Endothelial cell of coronary artery (primary cell): ENCODE measurements at places on chromosomes 16 and 17. TPM values are rescaled to one million over a fixed set of nuclear protein-coding genes. Genes with fewer than 3 reads are reported as not detected.

The RBFOX1 gene
- total RNA-seq = not detected in 2 replicates

The TP53TG3C gene
- total RNA-seq = not detected in 2 replicates

The EPX gene
- not detected in 2 replicates for total RNA-seq

The CEP112 gene
- total RNA-seq = 10.3 and 10.4 TPM in 2 replicates

The AANAT gene
- total RNA-seq = not detected in 2 replicates

The LCAT gene
- total RNA-seq = 1.7 and 5.7 TPM in 2 replicates

The EPN3 gene
- total RNA-seq = under 0.01 and 0.09 TPM in 2 replicates

The JPH3 gene
- under 0.01 TPM in 1 of 2 replicates, not detected in the other for total RNA-seq

The MYH11 gene
- total RNA-seq = under 0.01 TPM in 2 replicates

The PSMD12 gene
- total RNA-seq = 26.2 and 29.4 TPM in 2 replicates

The NAE1 gene
- 70.5 and 88.9 TPM in 2 replicates for total RNA-seq
